Fibroblast of mammary gland (primary cell): ENCODE measurements at places on chromosomes 3 and 15.
A peak's percentile ranks its signal among the peaks of the same experiment; 100 is the strongest.

GRCh38 chr3:169659820-169660674, 3.5 kb downstream of the MECOM start:
- DNase-seq: no peak

GRCh38 chr3:176766862-176767261, 430.4 kb downstream of the TBL1XR1 start:
- DNase-seq: no peak

DNA sequence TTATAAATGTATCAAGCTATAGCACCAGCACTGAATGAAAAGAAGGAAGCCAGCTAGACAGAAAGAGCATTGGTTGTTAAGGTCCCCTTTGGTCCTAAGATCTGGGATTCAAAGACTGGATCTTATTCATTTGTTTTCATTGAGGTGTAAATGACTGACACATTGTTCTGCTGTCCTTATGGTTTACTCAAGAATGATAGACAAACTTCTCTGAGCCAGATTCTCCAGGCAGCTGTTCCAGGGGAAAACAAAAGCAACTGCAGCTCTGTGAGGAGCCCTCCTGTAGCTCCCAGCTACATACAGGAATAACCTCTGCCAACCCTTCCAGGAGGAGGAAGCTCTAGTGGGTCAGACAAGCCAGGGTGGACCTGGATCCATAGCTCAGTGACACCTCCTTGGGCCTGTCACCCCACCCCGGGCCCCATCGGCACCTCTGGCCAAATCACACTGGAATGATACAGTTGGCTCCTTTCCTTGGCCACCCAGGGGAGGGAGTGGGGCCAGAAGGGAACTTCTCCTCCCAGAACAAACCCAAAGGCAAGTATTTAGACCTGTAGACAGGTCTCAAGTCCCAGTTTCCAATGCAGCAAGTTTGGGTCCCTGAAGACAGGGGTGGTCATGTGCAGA, 57.8 kb downstream of the ZNF621 start:
- no peak for DNase-seq

GRCh38 chr3:42692667-42693529, 7.6 kb downstream of the KLHL40 start:
- no peak for DNase-seq

DNA sequence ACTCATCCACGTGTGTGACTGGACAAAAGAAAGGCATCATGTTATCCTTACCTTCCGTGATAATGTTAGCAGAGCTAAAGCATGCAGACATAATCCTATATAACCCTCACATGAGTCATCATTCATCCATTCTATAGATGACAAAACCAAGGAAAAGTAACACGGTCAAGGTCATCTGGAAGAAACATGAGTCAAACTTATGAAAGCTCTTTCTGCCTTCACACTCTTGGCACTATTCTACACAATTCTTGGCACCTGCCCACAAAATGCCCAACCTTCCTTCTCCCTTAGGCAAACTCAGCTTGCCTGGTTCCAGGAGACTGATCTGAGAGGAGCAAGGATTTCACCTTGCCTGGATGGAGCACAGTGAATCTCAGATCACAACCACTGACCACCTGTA, 66.9 kb downstream of the PRICKLE2 start:
- peak; percentile 30 for DNase-seq

- DNase-seq: peak; percentile 94
Observed at GRCh38 chr3:191065181-191065805, 133.7 kb upstream of the OSTN start.

GRCh38 chr3:154098376-154098775, 22.8 kb upstream of the ARHGEF26 start:
- DNase-seq: no peak

DNA sequence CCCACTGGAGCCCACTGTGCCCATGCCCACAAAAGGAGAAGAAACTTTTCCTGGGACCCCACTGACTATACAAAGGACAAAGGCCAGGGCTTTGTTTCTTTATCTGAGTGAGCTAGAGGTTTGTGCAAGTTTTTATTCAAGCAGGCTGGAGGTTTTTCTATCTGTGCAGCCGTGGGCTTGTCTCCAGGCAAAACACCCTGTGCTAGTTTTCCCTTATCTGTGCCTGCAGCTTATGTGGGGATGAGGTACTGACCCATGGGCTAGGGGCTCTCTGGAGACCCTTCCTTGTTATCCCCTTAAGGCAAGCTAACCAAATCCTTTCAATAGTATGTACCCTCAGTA, 545.5 kb downstream of the ZPLD1 start:
- DNase-seq: no peak

DNA sequence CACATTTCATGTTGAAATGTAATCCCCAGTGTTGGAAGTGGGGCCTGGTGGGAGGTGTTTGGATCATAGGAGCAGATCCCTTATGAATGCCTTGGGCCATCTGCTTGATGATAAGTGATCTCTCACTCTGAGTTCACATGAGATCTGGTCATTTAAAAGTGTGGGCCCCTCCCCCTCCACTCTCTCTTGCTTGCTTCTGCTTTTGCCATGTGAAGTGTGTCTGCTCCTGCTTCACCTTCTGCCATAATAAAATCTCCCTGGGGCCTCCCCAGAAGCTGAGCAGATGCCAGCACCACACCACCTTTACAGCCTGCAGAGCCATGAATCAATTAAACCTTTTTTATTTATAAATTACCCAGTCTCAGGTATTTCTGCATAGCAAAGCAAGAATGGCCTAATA, 14.2 kb upstream of the CD200R1L start:
- DNase-seq: no peak

- DNase-seq: peak; percentile 35
Observed at GRCh38 chr3:30708472-30708871, 102.1 kb downstream of the TGFBR2 start.

DNA sequence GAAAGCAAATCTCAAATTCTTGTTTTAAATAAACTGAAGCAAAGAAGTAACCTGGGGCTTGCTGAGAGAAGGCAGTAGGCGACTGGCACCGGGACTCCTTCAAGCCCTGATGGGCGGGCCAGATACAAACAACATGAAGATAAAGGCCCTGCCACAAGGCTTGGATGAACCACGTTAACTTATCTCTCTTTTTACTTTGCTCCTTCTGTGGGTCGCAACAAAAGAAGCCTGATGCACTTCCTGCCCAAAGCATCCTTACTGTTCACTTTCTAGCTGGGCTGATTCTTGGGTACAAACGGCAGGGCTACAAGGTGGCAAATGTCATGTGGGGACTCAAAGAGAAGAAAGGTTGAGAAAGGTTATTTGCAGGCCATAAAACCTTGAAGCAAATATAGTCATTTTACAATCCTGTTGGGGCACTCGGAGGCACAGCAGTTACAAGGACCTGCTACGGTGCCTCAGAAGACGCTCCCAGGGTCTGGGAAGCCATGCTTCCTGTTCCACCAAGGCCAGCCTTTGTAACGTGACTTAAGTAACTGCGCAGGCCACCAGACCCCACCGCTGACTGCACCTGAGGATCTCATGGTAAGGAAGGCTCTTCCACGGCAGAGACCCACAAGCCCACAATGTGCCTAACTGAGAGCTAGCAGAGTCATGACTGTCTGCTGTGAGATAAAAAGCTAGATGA, 71.1 kb downstream of the CHSY1 start:
- DNase-seq: no peak

DNA sequence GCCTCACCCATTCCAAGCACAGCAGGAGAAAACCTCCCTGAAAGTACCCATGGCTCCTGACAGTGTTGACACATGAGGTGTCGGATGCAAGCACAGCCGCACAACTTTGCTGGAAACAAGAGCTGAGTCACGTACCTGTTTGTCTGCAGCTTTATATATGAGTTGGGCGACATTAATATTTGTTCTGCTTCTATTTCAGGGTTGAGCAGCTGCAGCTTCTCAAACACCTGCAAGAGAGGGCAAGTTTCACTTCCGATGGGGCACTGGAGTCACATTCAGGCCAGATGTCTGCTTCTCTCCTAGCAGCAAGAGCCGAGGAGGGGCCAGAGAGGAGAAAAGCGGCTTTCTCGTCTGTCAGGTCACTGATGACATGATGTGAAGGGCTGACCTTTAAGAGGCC, 88.0 kb downstream of the NUP210 start:
- no peak for DNase-seq

DNA sequence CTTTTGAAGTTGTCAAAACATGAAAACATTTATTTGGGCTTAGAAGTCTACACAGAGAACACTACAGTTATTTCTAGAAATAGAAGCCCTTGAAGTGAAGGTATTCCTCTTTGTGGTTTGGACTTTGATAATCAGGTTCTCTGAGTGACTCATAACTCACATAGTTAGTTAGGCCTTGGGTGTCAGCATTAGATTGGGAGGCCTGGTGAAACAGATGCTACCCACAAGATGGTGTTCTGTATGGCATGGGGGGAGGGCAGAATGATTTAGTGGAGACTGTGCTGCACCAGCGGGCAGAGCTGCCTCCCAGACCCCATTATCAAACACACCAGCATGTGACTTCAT, 108.9 kb upstream of the ETV5 start:
- DNase-seq: no peak

DNA sequence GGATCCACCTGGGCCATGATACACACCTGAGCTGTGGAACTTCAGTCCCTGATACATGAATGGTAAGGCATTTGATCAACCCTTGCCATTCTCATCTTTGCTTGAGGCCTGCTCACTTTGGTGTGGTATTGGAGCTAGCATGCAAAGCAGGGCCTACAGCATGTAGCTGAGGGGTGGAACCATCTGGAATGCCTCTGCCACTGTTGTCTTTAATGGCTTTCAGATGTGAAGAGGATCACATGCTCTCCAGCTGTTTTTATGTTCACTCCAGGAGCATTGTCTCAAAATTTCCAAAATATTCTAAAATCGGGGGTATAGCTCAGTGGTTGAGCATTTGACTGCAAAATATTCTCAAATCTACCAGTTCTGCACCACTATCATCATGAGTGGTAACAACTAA, 64.4 kb upstream of the PHLDB2 start:
- peak; percentile 47 for DNase-seq

GRCh38 chr3:183619624-183620251, 15.7 kb upstream of the KLHL24 start:
- no peak for DNase-seq

- DNase-seq: no peak
Observed at GRCh38 chr15:57305009-57305408, 71.3 kb upstream of the CGNL1 start.

DNA sequence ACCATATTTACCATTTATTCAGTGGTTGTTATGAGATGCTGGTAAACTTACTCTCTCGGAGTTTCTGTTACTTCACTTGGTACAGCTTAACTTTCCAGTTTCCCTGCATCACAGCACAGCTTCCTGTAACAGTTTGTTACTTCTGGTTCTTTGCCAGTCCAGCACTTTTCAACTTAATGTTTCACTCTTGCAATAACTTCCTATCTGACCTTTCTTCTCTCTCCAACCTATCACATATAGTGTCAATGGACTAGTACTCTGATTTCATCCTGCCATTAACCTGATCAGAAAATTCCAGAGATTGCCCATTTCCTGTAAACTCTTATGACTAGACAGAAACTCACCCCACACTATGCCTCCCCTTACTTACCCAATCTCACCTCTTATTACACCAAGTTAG, 3.9 kb upstream of the ATP11B start:
- no peak for DNase-seq

- DNase-seq: peak; percentile 89
Observed at GRCh38 chr3:180433152-180433551, 168.8 kb upstream of the TTC14 start.

DNA sequence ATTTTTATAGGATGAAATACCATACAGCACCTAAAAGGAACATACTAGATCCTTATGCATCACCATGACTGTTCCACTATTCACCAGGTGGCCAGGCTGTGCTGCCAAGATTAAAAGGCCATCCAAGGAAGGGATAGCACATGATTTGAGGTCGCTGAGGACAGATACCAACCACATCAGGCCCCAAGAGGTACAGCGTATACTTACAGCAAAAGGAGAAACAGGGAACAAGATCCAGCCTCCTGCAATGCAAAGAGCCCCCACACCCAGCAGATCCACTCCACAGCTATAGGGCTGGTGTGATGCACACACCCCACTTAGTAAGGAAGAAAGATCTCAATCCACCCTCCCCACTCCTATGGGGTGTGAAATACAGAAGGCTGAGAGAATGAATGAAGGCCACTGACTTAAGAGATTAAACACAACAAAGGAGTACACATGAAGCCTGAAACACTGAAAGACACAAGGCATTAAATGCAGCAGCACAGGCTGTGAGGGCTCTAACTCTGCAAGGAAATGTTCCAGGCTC, 32.0 kb upstream of the ZNF445 start:
- DNase-seq: peak; percentile 17

- peak; percentile 15 for DNase-seq
Observed at GRCh38 chr15:39100106-39100660, 480.7 kb upstream of the THBS1 start.

- DNase-seq: no peak
Observed at GRCh38 chr3:117444175-117444574, 734.6 kb downstream of the TUSC7 start.

GRCh38 chr3:19711160-19711782, 222.7 kb downstream of the EFHB start:
- DNase-seq: no peak

DNA sequence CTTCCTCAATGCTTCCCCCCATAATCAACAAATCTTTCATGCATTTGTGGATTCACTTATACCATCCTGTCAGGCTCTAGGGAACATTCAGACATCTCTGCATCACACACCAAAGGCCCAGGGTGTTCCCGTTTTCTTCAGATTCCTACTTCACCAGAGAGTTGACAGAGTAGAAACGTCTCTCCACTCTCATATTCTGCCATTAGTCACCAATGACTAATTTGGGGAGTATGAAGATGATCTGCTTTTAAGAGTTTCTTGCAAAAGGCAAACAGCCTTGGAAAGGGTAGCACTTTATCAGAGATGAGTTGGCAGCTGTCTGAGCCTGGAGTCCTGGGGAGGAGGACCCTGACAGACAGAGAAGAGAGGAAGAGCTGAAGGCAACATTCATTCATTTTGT, 55.8 kb upstream of the DGKG start:
- DNase-seq: peak; percentile 97

- no peak for DNase-seq
Observed at GRCh38 chr15:22863356-22863755, 24.9 kb downstream of the NIPA2 start.

GRCh38 chr3:185172086-185173049, 19.5 kb upstream of the C3orf70 start:
- DNase-seq: no peak

DNA sequence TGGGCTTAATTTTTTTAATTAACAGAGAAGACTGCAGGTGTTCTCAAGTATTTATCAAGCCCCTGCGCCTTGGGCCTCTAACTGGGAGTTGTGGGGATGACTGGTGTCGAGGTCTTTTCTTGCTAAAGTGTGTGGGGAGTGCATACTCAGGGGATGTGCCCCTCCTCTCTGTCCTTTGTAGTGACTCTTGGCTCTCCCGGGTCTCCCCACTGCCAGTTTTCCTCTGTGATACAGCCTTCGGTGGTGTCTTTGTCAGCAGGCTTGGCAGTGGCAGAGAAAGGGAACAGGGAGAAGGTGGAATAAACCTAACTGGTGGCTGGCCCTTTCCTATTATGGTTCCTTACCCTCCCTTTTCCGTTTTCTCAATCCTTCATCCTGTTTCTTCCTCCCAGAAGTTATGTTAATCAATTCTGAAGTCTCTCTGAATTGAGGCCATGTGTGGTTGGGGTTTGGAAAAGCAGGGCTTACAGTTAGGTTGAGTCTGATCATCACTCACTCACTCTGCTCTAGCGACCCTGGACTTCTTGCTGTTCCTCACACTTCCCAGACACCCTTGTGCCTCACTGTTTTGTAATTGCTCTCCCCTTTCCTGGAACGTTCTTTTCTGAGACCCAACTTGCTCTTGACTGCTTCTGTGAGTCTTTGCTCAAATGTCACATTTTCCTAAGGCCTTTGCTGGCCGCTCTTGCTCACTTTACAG, 158.1 kb downstream of the PTPRG start:
- no peak for DNase-seq
